Esophagus (tissue), 2 donors: ENCODE measurements at places on chromosomes 2 and 18. TPM values are rescaled to one million over a fixed set of nuclear protein-coding genes. Genes with fewer than 3 reads are reported as not detected.

GAREM1 gene
- 4.9 TPM for polyA plus RNA-seq

STARD6 gene
- not detected for polyA plus RNA-seq

C2orf66 gene
- 0.07 TPM for polyA plus RNA-seq

SLC38A11 gene
- polyA plus RNA-seq = 0.41 TPM

PDCL3 gene
- polyA plus RNA-seq = 35.4 TPM

SERPINB7 gene
- 1.1 TPM for polyA plus RNA-seq

ANKRD23 gene
- polyA plus RNA-seq = 5.0 TPM

TLX2 gene
- not detected for polyA plus RNA-seq

CNGA3 gene
- 0.05 TPM for polyA plus RNA-seq

GMPPA gene
- 25.5 TPM for polyA plus RNA-seq

NYAP2 gene
- polyA plus RNA-seq = 0.08 TPM

SUCLG1 gene
- polyA plus RNA-seq = 115 TPM

EPB41L3 gene
- 13.6 TPM for polyA plus RNA-seq

RAB12 gene
- polyA plus RNA-seq = 20.8 TPM

ANO7 gene
- 0.21 TPM for polyA plus RNA-seq

GPR17 gene
- 1.6 TPM for polyA plus RNA-seq

FAM110C gene
- 31.1 TPM for polyA plus RNA-seq
